ENCODE measurements at places on chromosomes 1 and 21. TPM values are rescaled to one million over a fixed set of nuclear protein-coding genes. Genes with fewer than 3 reads are reported as not detected.

The ACTL8 gene
- not detected for total RNA-seq

GRCh38 chr1:72432645-72433267 is 150.4 kb upstream of the NEGR1 start:
- no peak for DNase-seq

- DNase-seq, result no peak
Observed at GRCh38 chr1:207745839-207746767, 5.8 kb upstream of the CD46 start.

DNA sequence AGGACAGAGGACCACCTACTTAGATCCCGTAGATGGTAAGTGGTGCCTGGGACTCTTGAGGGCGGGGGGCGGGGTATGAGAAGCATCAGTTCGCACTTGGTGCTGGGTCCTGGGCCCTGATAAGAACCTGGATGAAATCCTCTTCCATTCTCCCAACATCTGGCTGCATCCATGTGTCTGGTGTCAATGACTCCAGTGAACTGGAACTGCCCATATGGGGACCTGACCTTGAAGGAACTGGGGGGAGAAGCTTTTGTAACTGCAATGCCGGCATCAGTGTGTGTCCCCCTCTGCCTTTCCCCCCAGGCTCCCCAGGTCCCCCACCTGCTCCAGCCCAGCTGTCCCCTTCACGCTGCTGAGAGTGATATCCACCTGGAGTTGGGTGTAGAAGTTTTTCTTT is 49.7 kb upstream of the EPB41 start:
- DNase-seq, result no peak

- peak; percentile 59 for DNase-seq
Observed at GRCh38 chr1:10909697-10910680, 102.5 kb upstream of the TARDBP start.

DNA sequence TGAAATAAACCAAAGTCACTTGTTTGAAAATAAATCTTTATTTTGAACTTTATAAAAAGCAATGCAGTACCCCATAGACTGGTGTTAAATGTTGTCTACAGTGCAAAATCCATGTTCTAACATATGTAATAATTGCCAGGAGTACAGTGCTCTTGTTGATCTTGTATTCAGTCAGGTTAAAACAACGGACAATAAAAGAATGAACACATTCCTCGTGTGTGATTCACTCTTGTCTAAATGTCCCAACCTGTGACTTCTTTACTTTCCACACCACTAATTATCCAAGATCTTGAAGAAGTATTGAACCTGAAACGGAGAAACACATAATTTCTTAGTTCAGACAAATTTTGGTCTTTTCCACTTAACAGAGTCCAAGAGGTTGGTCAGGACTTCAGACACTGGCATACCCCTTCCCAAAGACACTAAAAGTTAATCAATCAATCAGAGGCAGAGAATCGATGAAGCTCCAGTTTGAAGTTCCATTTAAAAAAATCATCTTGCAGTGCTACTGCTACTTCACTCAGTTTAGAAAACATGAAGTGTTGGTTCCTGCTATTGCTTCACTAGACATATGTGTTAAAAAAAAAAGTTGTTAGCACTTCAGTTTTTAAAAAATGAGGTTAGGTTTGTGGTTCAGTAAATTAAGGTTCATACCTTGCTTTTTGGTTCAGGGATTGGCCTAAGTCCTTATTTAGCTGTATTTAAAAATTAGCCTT is 26.2 kb downstream of the ATP1B1 start:
- DNase-seq, result no peak

DNA sequence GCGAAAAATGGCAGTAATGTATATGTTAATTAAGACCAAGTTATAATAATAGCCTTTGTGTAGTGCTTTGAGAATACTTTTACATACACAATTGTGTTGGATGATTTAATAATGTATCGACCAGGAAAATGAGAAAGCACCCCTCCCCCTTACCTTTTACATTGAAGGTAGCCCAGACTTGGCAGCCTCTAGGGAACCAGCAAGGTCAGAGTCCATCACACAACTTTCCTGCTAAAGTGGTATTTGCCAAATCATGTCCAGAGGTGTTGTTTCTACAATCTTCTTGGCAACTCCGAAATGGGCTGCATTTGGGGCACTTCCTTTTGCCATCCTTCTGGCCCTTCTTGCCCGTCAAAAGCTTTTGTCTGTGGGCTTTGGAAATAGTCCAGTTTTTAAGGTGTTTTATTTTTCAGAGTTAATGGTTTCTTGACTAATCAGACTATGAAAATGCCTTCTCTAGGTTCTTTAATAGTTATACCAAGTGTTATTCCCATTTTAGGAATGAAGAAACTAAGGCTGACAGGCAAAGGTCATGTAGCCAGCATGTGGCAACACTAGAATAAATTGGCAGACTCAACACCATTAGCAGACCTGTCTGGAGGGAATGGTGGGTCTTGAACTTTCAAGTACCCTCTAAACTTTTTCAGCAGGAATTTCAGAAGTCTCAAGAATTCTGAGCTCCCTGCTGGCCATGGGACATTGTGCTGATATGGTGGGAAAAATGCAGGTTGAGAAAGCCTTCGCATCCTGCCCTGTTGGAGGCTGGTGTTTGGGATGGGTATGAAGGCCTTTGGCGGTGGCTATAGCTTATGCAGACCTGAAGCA is 6.8 kb downstream of the ATP1A1 start:
- DNase-seq, result no peak

DNA sequence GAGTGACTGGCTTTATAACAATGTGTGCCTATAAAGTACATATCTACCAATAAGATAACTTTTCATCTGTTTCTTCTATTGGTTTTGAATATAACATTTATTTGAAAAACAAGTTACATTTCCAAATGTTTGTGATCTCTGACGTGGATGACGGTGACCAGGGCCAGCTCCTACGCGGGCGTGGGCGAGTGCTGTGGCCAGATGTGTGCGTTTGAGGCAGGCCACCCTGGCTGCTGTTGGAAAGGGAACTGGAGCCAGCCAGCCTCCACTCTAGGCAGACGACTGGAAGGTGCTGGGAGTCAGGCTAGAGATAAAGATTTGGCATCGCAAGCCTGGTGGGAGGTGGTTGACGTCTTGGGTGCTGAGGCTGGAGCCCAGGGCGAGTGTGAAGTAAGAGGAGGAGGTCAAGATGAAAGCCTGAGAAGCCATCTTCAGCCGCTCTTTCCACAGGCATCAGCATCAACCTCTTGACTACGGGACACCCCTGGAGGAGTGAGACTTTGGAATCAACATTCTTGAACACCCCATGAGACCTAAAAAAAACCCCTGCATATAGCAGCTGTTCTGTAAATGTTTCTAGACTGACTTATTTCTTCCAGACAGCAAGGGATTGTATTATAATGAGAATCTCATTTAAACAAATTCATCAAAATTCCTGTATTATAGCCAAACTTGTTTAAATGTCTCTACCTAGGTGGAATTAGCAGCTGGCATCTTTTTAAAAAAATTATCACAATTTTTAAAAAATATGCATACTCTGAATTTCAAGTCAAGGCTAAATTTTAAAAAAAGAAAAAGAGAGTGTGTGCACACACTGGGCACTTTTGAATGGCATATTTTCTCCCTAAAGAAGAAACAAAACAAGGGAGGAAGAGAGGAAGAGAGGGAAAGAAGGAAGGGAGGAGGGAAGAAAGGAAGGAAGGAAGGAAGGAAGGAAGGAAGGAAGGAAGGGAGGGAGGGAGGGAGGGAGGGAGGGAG is 112.5 kb upstream of the SLC44A3 start:
- DNase-seq, result no peak

GRCh38 chr1:201724766-201725118 is 104.2 kb upstream of the IPO9 start:
- no peak for DNase-seq

Data from naive thymus-derived CD4-positive, alpha-beta T cell (primary cell).